ENCODE measurements at places on chromosomes 11 and 22. TPM values are rescaled to one million over a fixed set of nuclear protein-coding genes. Genes with fewer than 3 reads are reported as not detected.

BEST1 gene
- not detected for total RNA-seq

GRCh38 chr11:69934861-69935494 is 115.8 kb upstream of the FGF3 start:
- no peak overlapping the region for H3K27ac ChIP-seq
- H3K4me1 ChIP-seq = peaks cover 5% of the 10 kb centered on the region
- H3K27me3 ChIP-seq = peaks cover 12% of the 10 kb centered on the region
- DNase-seq = peak; percentile 90
- H3K4me3 ChIP-seq = no peak overlapping the region

GRCh38 chr11:123214940-123215339 is 19.9 kb upstream of the CLMP start:
- H3K4me3 ChIP-seq = no peak overlapping the region
- peaks cover 34% of the 10 kb centered on the region for H3K4me1 ChIP-seq
- H3K36me3 ChIP-seq = no peaks in the 10 kb centered on the region
- no peaks in the 10 kb centered on the region for H3K27me3 ChIP-seq
- no peak overlapping the region for H3K27ac ChIP-seq
- DNase-seq = no peak

- no peak overlapping the region for H3K27ac ChIP-seq
- H3K4me3 ChIP-seq = no peak overlapping the region
- no peaks in the 10 kb centered on the region for H3K27me3 ChIP-seq
- H3K4me1 ChIP-seq = no peaks in the 10 kb centered on the region
- DNase-seq = no peak
These were observed 38.3 kb upstream of the GRAMD1B start for GRCh38 chr11:123391646-123392348.

DNA sequence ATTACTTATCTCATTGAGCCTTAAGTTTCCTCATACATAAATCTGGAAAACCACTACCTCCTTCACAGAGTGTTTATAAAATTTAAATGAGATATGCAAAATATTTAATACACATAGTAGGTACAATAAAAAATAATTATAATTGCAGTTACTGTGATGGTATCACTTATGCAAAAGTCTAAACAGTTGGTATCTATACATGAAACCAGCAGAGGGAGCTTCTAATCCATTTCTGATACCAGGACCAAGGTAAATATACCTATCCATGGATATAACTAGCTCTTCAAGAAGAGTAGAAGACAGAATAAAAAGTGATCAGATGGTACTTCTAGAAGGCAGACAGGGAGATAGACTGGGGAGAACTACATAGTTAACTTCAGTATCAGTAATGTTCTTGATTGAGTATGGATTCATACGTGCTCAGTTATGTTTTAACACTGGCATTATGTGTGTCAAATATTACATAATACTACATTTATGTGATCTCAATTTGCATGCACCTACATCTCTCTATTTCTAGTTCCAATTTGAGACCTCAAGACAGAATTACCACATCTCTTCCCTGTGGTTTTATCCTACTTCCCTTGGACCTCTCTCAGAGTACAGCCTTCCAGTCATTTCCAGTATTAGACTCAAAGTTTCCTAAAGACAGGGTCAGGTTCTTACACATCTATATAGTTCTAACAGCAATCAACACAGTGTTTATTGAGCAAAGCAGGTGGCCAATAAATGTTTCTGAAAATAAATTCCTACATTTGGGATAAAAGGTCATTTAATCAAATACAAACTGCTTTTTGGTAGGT is 13.7 kb upstream of the TSG101 start:
- no peaks in the 10 kb centered on the region for H3K27me3 ChIP-seq
- H3K36me3 ChIP-seq = no peaks in the 10 kb centered on the region
- no peak for DNase-seq
- H3K27ac ChIP-seq = no peak overlapping the region

DNA sequence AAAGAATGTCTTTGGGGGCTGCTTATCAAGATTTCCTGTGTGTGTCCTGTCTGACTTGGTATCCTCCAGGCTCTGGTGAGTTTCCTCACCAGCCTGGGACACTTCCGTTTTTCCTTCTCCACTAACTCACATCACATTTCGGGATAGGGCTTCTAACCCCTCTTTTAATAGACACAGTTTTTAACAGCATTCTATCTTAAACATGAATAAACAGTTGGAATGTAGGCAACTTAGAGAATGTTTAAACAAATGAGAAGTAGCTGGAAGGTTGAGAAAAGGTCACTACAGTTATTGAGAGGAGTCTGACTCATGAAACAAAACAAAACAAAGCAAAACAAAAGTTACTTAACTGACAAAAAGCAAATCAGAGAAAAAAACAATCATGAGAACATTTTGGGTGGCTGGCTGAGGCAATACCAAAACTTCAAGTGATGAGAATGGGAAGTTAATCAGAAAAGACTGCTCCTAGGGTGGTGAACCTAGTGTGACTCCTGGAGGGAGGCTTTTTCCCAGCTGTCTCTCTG is 64.7 kb upstream of the CTSC start:
- peaks cover 40% of the 10 kb centered on the region for H3K4me1 ChIP-seq
- H3K27me3 ChIP-seq = no peaks in the 10 kb centered on the region
- H3K4me3 ChIP-seq = no peak overlapping the region
- peak overlapping the region; percentile 92 for H3K27ac ChIP-seq
- no peaks in the 10 kb centered on the region for H3K36me3 ChIP-seq
- DNase-seq = peak; percentile 88

LDHAL6A gene
- total RNA-seq = not detected

MALAT1 gene
- 1,620 TPM for total RNA-seq

DNA sequence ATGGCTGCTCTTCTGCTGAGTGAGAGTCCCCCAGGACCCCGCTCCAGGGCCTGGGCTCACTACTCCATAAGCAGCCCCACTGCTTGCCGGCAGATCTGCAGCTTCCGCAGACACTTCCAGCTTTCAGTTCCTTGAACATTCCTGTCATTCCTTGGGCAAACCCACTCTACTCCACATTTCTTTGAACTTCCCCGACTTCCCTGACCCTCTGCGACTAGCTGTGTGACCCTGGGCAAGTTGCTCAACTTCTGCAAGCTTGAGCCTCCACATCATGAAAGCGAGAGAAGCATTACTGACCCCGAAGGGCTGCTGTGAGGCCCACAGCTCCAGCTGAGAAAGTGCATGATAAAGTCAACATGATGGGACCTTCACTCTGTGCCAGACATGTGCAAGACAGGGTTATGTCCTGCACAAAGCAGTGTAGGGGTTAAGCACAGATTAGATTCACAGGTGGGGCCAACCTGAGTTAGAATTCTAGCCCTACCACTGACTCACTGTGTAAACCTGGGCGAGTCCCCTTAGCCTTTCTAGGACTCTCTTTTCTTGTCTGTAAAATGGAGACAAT is 51.8 kb downstream of the THAP12 start:
- DNase-seq = no peak
- H3K4me1 ChIP-seq = no peaks in the 10 kb centered on the region
- H3K4me3 ChIP-seq = no peak overlapping the region
- H3K27me3 ChIP-seq = no peaks in the 10 kb centered on the region
- no peak overlapping the region for H3K27ac ChIP-seq

- peak; percentile 36 for DNase-seq
- H3K4me3 ChIP-seq = no peak overlapping the region
- H3K27me3 ChIP-seq = no peaks in the 10 kb centered on the region
These were observed 7.6 kb downstream of the CYB5R2 start for GRCh38 chr11:7665473-7666291.

LAYN gene
- total RNA-seq = 104 TPM

LMO1 gene
- total RNA-seq = not detected

GRCh38 chr11:88175569-88176075 is 379 bp upstream of the RAB38 start:
- no peaks in the 10 kb centered on the region for H3K27me3 ChIP-seq
- no peak overlapping the region for H3K4me3 ChIP-seq
- no peaks in the 10 kb centered on the region for H3K4me1 ChIP-seq
- no peaks in the 10 kb centered on the region for H3K36me3 ChIP-seq
- DNase-seq = no peak

DNA sequence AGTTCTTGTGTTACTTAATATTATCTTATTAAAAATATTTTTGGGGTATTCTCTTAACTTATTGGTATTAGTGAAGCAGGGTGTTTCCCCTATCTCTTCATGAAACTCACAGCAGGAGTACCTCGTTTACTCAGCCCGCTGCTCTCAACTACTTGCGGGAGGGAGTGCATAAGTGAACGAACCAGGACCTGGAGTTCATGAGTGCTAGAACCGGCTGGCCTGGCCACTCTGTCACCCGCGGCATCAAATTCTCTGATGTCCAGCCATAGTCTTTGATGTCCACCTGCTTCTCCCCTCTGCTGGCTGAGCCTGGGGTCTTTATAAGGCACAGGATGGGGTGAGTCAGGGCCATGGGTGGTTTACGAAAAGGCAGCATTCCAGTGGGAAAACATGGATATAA is 216.7 kb upstream of the ANO5 start:
- no peaks in the 10 kb centered on the region for H3K36me3 ChIP-seq
- no peak overlapping the region for H3K4me3 ChIP-seq
- no peak overlapping the region for H3K27ac ChIP-seq
- DNase-seq = no peak

DNA sequence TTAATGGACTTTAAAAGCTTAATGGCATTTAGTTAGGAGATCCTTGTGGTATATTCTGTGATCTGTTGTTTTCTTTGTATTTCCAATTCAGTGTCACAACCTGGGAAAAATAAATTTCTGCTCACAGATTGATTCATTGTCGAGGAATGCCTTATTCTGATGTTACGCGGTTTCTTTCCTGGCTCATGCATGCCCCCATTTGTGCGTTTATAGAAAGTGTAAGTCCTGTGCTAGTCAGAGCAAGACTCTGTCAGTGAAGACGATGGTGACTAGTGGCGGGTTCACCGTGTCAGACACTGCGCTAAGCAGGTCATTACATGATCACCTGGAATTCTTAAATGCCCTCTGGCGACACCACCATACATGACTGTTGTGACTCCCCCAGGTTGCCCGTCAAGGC is 169.4 kb downstream of the TBC1D22A start:
- H3K4me1 ChIP-seq = peaks cover 35% of the 10 kb centered on the region
- no peaks in the 10 kb centered on the region for H3K36me3 ChIP-seq
- H3K27ac ChIP-seq = peak overlapping the region; percentile 82
- H3K4me3 ChIP-seq = no peak overlapping the region
